LHCN-M2 (cell line): ENCODE measurements at places on chromosomes 7 and 10. TPM values are rescaled to one million over a fixed set of nuclear protein-coding genes. Genes with fewer than 3 reads are reported as not detected.

DNA sequence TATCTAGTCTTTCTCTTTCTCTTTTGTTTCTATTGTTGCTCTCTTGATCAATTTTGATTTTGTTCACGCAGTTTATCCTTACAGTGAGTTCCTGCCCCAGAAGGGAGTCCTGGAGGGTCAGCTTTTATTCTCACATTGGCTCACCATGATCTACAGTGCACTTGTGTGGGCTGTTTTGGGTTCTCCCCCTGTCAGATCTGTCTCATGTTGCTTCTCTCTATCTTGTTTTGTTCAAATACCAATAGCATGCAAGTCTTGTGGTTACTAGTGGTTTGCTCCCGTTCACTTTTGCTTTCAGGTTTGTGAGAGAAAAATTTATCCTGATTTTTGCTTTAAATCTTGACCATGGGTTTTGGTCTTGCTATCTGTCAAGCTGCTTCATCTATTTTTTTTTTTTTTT, 74.3 kb downstream of the PTN start:
- DNase-seq, result no peak

- no peak for DNase-seq
These were observed 132.5 kb upstream of the UNC5B start for GRCh38 chr10:71079761-71080380.

GRCh38 chr7:2934211-2934731, 90.2 kb upstream of the GNA12 start:
- DNase-seq, result peak; percentile 68

DNA sequence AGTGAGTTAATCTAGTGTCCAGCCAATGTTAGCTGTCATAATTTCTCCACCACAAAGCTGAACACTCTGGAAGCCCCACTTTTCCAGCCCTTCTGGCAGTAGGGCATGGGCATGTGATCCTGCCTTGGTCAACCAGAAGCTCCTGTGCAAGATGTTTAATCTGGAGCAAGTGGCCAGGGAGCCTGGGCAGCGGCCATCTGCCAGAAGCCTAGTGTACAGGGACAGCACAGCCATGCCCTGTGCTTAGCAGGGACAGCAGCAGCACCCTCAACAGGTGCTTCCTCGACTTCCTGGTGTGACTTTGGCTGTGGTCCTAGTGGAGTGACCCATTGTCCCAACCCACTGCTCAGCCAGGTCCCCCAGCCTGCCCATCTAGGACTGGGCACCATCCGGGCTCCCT, 10.3 kb downstream of the RBP3 start:
- DNase-seq, result no peak

DNA sequence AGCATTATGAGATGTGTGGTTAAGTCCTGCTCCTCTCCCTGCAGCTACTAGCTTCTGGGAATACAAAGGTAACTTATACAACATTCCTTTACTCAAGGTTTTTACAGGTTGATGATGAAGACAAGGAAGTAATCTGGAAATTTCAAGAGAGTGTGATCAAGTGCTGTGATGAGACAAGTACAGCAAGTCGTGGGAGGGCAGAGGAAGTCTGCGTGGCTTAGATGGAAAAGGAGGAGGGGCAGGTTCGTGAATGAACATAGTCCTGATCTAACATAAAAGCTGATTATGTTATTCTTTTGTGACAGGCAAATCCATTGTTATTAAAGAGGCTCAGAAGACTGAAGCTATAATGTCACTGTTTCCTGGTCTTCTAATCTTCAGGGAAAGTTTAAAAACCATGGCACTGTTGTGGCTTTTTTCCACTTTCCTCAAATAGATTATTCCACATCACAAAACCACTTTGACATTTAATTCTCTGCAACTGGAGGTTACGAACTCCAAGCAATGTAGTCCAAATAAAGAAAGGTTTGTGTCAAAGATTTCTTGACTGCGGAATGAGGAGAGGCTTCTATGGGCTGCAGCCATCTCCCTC, 84.1 kb downstream of the CPXM2 start:
- no peak for DNase-seq

DNA sequence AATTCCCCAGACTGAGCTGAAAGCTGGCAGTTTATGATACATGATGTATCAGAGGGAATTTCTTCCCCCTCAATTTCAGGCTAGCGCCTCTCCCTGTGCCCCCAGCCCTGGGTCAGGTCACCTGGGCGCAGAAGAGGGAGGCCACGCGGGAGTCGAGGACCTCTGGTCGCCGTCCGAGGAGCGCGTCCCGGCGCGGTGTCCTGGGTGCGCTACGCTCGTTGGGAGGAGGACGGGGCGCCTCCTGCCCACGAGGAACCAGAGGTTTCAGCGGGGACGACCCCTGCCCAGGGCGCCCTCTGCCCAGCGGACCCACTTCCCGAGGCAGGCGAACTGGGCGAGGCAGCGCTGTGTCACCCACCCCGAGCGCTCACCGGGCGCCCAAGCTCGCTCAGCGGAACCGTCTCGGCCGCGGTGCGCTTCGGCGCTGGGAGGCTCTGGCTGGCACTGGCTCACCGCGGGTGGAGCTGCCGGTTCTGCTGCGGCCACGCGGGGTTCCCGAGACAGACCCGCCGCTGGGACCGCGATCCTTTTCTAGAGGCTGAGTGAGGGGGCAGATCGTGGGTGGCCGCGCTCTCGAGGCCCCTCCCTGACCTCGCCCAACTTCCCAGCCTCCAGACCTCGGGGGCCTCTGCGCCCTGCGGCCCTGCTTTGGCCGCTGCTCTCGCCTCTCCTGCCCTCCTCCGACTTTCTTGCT, at the start of gene FAM237B:
FAM237B (minus strand) TSS at position 504 of the 694 bp plus-strand sequence. CDS start 1,556 bp downstream, outside the sequence.
- peak; percentile 6 for DNase-seq

PON2 gene
- total RNA-seq, result 261 and 272 TPM in 2 replicates

UNCX gene
- not detected in 2 replicates for total RNA-seq

ICA1 gene
- total RNA-seq, result 0.13 TPM in 1 of 2 replicates, not detected in the other

KCNMA1 gene
- 27.4 and 28.6 TPM in 2 replicates for total RNA-seq
